ENCODE measurements at places on chromosomes 11 and 22. TPM values are rescaled to one million over a fixed set of nuclear protein-coding genes. Genes with fewer than 3 reads are reported as not detected.

- no peak overlapping the region for H3K27ac ChIP-seq
- H3K4me3 ChIP-seq = no peak overlapping the region
- H3K4me1 ChIP-seq = no peaks in the 10 kb centered on the region
- no peaks in the 10 kb centered on the region for H3K36me3 ChIP-seq
These were observed 1.9 kb upstream of the ANO9 start for GRCh38 chr11:443542-444199.

GRCh38 chr22:25969901-25970300 is 199.4 kb upstream of the SEZ6L start:
- H3K27ac ChIP-seq = no peak overlapping the region
- no peaks in the 10 kb centered on the region for H3K27me3 ChIP-seq
- DNase-seq = no peak
- H3K4me1 ChIP-seq = peaks cover 9% of the 10 kb centered on the region
- H3K4me3 ChIP-seq = no peak overlapping the region
- peaks cover 29% of the 10 kb centered on the region for H3K36me3 ChIP-seq

DNA sequence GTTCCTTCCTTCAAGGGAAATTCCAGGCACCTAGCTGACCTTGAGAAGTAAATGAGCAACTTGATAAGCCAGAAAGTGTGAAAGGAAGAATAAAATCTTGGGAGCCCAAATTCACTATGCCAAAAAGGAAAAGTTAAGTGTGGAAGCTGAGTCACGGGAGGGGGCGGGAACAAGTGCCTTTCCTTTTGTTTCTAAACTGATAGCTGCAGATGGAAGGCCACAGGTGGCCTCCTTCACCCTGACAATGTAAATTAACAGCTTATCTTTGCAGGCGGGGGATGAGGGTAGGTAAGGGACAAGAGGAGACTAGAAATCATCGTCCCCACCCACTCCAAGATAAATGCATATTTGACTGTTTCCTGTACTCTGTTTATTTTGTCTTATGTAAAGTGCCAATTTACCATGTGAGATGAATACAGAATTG is 36.4 kb upstream of the TREH start:
- H3K4me1 ChIP-seq = no peaks in the 10 kb centered on the region
- no peaks in the 10 kb centered on the region for H3K36me3 ChIP-seq
- H3K27ac ChIP-seq = no peak overlapping the region
- H3K27me3 ChIP-seq = no peaks in the 10 kb centered on the region
- no peak overlapping the region for H3K4me3 ChIP-seq

DNA sequence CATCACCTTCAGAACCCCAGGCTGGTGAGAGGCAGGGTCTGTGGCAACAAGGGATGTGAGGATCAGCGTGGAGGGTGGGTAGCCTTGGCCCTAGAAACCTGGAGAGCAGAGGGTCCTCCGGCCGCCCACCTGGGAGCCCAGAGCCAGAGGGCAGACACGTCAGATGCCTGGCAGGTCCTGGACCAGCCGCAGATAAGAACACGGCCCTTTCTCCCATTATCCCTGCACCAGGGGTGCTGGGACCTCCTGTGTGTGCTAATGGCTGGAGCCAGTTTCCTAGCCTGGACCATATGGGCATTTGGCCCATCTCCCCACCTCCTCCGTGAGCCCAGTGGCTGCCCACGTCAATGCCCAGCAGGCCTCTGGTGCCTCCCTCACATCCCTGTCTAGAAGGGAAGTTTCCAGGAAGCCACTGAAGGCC is 88.4 kb downstream of the MORC2 start:
- H3K4me1 ChIP-seq = no peaks in the 10 kb centered on the region
- DNase-seq = no peak
- no peak overlapping the region for H3K27ac ChIP-seq
- no peak overlapping the region for H3K4me3 ChIP-seq

Gene MMP13
- total RNA-seq = not detected

- DNase-seq = peak; percentile 78
- H3K27ac ChIP-seq = peak overlapping the region; percentile 87
- H3K4me1 ChIP-seq = no peaks in the 10 kb centered on the region
These were observed 8.2 kb downstream of the PDGFB start for GRCh38 chr22:39236321-39237317.

- no peaks in the 10 kb centered on the region for H3K36me3 ChIP-seq
- no peaks in the 10 kb centered on the region for H3K27me3 ChIP-seq
- no peaks in the 10 kb centered on the region for H3K4me1 ChIP-seq
These were observed 425.7 kb downstream of the DYNC2H1 start for GRCh38 chr11:103534959-103535358.

DNA sequence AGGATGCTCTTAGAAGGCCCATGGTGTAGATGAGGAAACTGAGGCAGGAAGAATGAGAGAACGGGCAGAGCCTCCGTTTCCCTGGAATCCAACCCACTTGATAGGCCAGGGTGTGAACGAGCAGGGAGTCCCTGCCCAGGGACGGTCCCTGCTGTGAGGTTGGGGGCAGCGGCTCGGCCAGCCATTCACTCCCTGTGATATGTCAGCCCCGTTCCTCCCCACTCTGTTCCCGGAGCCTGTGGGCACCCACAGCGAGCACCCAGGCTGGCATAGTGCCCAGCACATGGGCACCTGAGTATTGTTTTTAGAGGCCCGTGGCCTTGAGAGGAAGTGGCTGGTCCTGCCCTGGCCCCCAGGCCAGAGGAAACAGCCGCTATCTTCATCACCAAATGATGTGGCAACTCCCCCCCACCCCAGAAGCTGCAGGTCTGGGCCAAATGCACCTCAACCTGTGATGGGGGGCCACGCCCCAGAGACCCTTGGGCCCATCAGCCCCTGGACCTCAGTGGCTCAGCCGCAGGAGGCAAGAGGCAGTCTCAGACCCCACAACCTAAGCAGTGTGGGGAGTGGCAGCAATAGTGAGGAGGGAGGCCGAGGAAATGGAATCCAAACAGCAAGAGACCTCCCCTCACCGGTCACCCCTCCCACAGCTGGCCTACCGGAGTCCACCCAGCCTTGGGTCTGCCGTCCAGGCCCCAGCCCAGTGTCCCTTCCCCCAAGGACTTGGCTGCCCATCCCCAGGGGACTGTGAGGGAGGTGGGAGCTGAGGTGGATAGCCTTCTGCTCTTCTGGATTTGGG is 2.1 kb downstream of the ALDH3B1 start:
- DNase-seq = no peak
- no peaks in the 10 kb centered on the region for H3K27me3 ChIP-seq
- H3K27ac ChIP-seq = no peak overlapping the region
- peaks cover 38% of the 10 kb centered on the region for H3K4me1 ChIP-seq
- H3K36me3 ChIP-seq = no peaks in the 10 kb centered on the region

Gene C11orf86
- not detected for total RNA-seq

DNA sequence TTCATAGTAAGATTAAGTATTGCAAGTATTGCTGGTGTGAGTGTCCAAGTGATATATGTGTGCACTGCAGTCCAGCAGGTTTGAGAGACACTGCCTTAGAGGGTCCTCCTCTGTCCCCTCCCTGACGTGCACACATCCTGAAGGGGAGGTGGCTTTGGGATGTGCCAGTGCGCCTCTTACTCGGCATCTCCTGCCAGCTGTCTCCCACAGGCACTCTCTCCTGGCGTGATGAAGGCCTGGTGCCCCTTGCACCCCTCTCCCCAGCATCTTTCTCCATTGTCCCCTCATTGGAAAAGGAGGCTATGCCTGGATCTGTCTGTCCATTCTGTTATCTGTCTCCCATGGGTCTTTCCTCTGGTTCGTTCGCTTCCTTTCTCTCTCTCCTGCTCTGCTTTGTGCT is 24.2 kb downstream of the GTPBP1 start:
- H3K4me1 ChIP-seq = peaks cover 34% of the 10 kb centered on the region
- H3K27ac ChIP-seq = no peak overlapping the region
- H3K36me3 ChIP-seq = peaks cover 72% of the 10 kb centered on the region

Gene CLMP
- total RNA-seq = 8.4 TPM

DNA sequence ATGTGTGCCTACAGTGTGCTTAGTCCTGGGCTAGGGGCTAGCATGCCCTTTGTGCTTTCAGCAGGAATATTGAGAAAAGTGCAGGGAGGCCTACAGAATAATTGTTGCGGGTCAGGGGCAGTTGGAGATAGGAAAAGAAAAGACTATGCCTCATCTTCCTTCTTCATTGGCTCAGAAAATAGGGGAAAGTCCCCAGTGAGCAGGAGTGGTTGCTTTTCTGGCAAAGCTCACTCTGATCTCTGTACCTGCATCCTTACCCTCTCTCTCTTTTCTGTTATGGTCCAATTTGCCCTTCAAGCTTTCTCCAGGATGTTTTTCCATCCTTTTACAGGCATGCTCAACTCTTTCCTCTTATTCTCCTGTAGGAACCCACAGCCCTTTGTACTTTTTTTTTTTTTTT is 29.5 kb upstream of the RRM1 start:
- H3K36me3 ChIP-seq = peaks cover 5% of the 10 kb centered on the region
- DNase-seq = no peak
- no peaks in the 10 kb centered on the region for H3K27me3 ChIP-seq
- H3K27ac ChIP-seq = no peak overlapping the region
- H3K4me1 ChIP-seq = peaks cover 18% of the 10 kb centered on the region
- no peak overlapping the region for H3K4me3 ChIP-seq

Gene CENPM
- total RNA-seq = not detected

Gene KCNK4
- total RNA-seq = not detected

Gene SLC43A3
- 31.7 TPM for total RNA-seq

Gene CSNK2A3
- total RNA-seq = 1.3 TPM

GRCh38 chr11:78727816-78728215 is 153.2 kb upstream of the NARS2 start:
- no peak for DNase-seq
- H3K27me3 ChIP-seq = no peaks in the 10 kb centered on the region
- H3K36me3 ChIP-seq = no peaks in the 10 kb centered on the region
- H3K27ac ChIP-seq = no peak overlapping the region
- H3K4me1 ChIP-seq = no peaks in the 10 kb centered on the region

DNA sequence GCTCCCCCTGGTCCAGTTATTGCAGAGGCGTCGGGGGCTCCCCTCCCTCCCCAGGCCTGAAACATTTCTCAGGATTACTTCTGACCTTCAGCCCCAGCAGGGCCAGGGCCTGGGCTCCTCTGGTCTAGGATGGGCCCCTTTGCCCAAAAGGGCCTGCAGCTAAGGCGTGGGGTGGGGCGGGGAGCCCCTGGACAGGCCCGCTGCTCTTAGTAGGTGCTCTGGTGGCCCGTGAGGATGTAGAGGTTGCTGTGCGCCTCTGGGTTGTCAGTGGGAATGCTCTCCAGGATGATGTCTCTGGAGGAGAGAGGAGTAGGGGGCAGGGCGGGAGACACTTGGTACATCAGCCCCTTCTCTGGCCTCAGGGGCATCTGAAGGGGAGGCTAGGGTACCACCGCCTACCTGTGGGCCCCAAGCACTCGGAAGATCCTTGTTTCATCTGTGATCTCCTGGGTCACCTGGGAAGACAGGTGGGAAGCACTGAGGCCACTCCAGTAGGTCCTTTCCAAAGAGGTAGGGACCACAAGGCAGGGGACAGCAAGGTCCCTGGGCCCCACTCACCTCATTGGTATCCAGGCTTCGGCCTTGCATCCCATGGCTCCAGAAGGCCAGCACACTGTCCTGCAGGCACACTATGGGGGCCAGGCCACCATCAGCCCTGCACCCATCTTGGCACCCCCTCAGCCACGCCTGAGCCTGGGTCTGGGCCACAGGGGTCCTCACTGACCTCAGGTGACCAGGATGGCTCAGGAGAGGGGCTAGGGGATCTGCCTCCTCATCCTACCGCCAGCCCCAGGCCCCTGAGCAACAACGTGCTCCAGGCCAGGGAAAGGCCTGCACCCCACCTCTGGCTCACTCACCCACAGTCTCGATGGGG is 11.2 kb upstream of the SF1 start:
- no peak overlapping the region for H3K27ac ChIP-seq
- no peaks in the 10 kb centered on the region for H3K27me3 ChIP-seq
- no peak for DNase-seq
- no peaks in the 10 kb centered on the region for H3K4me1 ChIP-seq

DNA sequence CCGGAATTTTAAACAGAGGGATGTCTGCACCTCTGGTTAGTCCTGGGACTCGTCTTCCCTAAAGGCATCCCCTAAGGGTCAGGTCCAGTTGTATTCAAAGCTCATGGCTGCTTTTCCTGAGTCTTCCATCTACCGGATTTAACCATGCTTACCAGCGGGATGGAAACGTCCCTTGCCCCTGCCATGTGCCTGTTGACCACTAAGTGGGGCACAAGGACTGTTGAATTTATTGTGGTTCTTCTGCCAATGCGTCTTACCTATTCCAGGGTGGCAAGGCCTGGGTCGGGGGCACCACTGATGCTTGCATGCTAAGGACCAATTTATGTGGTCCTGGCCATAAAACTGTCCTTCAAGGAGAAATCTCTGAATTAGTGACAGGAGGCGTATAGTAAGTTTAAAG is 25.6 kb downstream of the ANKRD42 start:
- H3K4me1 ChIP-seq = no peaks in the 10 kb centered on the region
- no peak overlapping the region for H3K4me3 ChIP-seq
- H3K27ac ChIP-seq = no peak overlapping the region
- no peak for DNase-seq

DNA sequence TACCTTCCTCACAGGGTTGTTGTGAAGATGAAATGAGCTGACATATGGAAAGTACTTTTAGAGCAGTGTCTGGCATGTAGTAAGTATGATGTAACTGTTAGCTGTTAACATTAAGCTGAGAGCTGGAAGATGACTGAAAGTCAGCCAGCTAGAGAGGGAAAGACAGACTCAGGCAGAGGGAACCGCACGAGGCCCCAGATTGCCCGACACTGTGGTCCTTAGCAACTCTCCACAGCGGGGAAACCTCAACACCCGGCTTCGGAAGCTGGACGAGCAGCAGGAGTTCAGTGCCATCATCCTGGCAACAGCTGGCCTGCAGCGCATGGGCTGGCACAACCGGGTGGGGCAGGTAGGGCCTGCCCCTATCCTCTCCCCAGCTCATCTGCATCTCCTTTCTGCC is 6.5 kb downstream of the HMBS start:
- no peaks in the 10 kb centered on the region for H3K27me3 ChIP-seq
- no peak overlapping the region for H3K27ac ChIP-seq
- no peak overlapping the region for H3K4me3 ChIP-seq
- DNase-seq = no peak
- H3K36me3 ChIP-seq = peaks cover 6% of the 10 kb centered on the region
